GM23338 (cell line): ENCODE measurements at places on chromosomes 16 and 17. TPM values are rescaled to one million over a fixed set of nuclear protein-coding genes. Genes with fewer than 3 reads are reported as not detected.

GRCh38 chr16:1291576-1291974 is 17.9 kb upstream of the UBE2I start:
- H3K4me1 ChIP-seq = peaks cover 25% of the 10 kb centered on the region
- peaks cover 32% of the 10 kb centered on the region for H3K27me3 ChIP-seq
- no peak overlapping the region for H3K27ac ChIP-seq

DNA sequence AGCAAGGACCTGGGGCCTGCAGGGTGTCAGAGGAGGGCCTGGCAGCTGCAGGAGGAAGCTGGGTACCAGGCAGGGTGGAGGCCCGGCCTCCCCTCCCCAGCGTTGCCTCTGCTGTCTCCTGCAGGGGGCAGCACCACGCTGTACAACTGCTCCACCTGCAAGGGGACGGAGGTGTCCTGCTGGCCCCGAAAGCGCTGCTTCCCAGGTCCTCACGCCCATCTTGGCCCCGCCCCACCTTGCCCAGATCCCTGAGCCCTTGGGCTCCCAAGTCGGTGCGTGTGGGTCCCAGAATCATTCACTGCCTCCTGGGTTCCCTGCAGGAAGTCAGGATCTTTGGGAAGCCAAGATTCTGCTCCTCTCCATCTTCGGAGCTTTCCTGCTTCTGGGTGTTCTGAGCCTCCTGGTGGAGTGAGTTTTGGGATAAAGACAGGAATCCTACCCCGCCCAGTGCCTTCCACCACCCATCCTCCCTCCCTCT is 1.2 kb downstream of the TMEM95 start:
- no peaks in the 10 kb centered on the region for H3K36me3 ChIP-seq
- no peaks in the 10 kb centered on the region for H3K27me3 ChIP-seq
- no peak overlapping the region for H3K27ac ChIP-seq
- H3K4me3 ChIP-seq = peak overlapping the region; percentile 48; the same call in 1 of the 2 replicates

DNA sequence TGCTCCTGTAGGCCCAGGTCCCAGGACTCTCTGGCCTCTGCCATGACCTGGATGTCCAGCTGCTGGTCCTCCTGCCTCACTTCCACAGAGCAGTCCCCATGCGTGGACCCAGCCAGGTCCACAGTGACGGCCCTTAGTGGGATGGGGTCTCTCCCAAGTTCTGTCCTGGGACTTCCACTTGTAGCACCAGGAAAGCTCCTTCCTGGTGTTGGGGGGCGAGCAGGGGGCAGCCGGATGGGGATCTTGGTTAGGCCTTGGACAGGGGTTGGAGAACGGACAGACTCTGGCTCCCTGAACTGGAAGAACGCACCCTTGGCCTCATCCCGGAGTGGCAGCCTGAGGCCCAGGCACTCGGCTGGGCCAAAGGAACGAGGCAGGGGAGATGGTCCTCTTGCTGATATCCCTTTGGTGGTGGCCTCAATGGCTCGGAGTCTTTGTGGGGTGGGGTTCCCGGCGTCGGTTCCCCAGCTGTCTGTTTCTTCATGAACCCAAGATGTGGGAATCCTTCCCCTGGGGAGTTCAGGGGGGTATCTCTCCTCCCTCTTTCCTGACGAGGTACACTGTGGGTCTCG is 7.2 kb downstream of the GAS2L2 start:
- H3K4me3 ChIP-seq = no peak overlapping the region
- no peak for DNase-seq
- peaks cover 46% of the 10 kb centered on the region for H3K27me3 ChIP-seq
- H3K4me1 ChIP-seq = peaks cover 9% of the 10 kb centered on the region; the same call in 1 of the 2 replicates
- H3K36me3 ChIP-seq = no peaks in the 10 kb centered on the region
- no peak overlapping the region for H3K27ac ChIP-seq

GRCh38 chr16:756428-756827 is 4.1 kb upstream of the MSLN start:
- peaks cover 5% of the 10 kb centered on the region for H3K4me1 ChIP-seq
- DNase-seq = no peak
- H3K27me3 ChIP-seq = no peaks in the 10 kb centered on the region

GRCh38 chr17:29726715-29727252 is 104.1 kb upstream of the CORO6 start:
- H3K27me3 ChIP-seq = no peaks in the 10 kb centered on the region
- peaks cover 14% of the 10 kb centered on the region for H3K4me1 ChIP-seq
- H3K4me3 ChIP-seq = no peak overlapping the region
- DNase-seq = no peak

- no peak for DNase-seq
- H3K4me1 ChIP-seq = no peaks in the 10 kb centered on the region
- H3K27ac ChIP-seq = no peak overlapping the region
- no peaks in the 10 kb centered on the region for H3K27me3 ChIP-seq
Measured at GRCh38 chr17:4490637-4491061, 8.0 kb upstream of the SPNS2 start.

DNA sequence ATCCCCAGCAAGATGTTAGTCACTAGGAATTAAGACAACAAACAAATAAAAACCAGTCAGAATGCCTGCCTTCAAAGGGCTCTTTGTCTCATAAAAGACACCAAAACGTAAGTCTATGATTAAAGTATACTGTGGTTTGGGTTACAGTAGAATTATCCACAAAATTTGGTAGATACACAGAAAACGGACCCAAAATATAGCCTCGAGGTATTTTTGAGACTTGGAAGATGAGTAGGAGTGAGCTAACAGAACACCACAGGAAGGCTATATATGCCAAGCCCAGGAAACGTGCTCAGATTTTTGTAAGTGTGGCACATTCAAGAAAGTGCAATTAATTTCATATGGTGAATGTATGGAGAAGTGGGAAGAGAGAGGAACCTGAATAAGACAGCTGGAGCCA is 831.4 kb downstream of the CDH11 start:
- no peak for DNase-seq
- no peaks in the 10 kb centered on the region for H3K27me3 ChIP-seq
- no peaks in the 10 kb centered on the region for H3K36me3 ChIP-seq
- H3K4me1 ChIP-seq = no peaks in the 10 kb centered on the region

DNA sequence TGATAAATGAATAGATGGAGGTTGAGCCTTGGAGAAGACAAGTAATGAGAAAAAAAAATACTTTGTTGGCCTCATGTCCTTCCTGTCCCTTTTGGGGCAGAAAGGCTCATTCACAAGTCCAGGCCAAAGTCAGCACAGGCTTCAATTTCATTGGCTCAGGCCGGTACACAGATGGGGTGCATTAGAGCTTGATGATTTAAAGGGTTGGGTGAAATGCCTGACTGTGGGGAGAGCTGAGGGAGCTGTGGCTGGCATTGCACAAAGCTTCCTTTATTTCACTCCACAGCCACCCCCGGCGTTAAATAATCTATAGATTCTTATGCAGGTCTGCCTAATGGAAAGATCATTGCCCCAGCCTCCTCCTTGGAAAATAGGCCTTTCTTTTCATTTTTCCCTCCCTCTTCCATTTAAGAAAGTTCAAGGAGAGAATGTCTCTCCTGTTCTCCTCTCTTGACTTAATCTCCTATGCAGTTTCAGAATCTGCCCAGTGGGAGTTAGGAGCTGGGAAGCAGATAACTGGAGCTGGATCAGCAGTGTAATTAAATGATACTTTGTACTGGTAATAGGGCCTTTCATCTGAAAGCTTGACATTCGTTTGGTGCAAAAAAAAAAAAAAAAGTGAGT is 24.4 kb downstream of the YPEL2 start:
- no peaks in the 10 kb centered on the region for H3K36me3 ChIP-seq
- H3K4me3 ChIP-seq = no peak overlapping the region
- no peak overlapping the region for H3K27ac ChIP-seq

DNA sequence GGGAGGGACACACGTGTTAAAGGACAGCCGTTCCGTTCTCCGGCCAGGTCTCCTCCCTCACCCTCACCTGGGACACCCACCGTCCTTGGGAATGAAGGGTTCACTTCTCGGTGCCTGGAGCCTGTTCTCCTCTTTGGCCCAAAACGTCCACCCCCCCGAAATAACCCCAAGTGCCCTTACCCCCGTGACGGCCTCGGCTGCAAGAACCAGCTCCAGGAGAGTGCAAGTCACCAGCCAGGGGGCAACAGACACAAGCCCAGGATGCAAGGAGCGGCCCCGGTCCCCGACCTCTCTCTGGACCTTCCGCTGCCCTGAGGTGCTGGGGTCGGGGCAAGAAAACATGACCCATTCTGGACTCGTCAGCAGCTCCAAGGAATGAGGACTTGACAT is 20.0 kb upstream of the UBE2I start:
- no peak overlapping the region for H3K27ac ChIP-seq
- peaks cover 32% of the 10 kb centered on the region for H3K27me3 ChIP-seq

- H3K4me3 ChIP-seq = no peak overlapping the region
- H3K27ac ChIP-seq = no peak overlapping the region
- H3K27me3 ChIP-seq = no peaks in the 10 kb centered on the region
- H3K4me1 ChIP-seq = peaks cover 15% of the 10 kb centered on the region; the same call in 1 of the 2 replicates
- peak; percentile 3 for DNase-seq
Measured at GRCh38 chr17:70137451-70138230, 31.7 kb upstream of the KCNJ2 start.

DNA sequence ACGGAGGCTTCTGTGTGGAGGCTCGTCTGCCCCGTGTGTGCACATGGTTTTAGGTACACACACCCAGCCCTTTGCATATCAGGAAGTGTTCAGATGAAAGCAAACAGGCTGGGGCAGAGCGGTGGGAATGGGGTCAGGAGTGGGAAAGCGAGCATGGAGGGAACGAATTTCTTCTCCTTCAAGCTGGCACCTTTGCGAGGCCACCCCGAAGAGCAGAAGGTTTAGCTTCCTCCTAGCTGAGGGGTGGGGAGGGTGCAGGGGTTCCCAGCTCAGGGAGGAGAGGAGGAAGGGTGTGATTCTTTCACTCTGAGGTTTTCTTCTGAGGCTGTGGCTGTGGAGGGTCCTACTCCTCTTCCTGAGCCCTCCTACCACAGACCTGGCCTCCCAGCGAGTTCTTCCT is 83.6 kb downstream of the ABR start:
- no peaks in the 10 kb centered on the region for H3K36me3 ChIP-seq
- H3K27ac ChIP-seq = no peak overlapping the region
- H3K27me3 ChIP-seq = no peaks in the 10 kb centered on the region
- DNase-seq = no peak

GRCh38 chr17:40432864-40433528 is 10.3 kb upstream of the IGFBP4 start:
- no peaks in the 10 kb centered on the region for H3K27me3 ChIP-seq
- H3K36me3 ChIP-seq = no peaks in the 10 kb centered on the region
- no peak for DNase-seq
- H3K27ac ChIP-seq = no peak overlapping the region
- H3K4me3 ChIP-seq = no peak overlapping the region
- H3K4me1 ChIP-seq = no peaks in the 10 kb centered on the region

DOC2A gene
- 7.5 and 10.0 TPM in 2 replicates for total RNA-seq

GRAPL gene
- 0.28 TPM in 1 of 2 replicates, not detected in the other for total RNA-seq

OSBPL7 gene
- total RNA-seq = 8.1 and 9.8 TPM in 2 replicates

MARVELD3 gene
- total RNA-seq = 25.1 and 32.7 TPM in 2 replicates

OR1F1 gene
- total RNA-seq = 0.38 TPM in 1 of 2 replicates, not detected in the other

STAT3 gene
- total RNA-seq = 78.0 and 83.2 TPM in 2 replicates
